Fibroblast of skin of left quadriceps (primary cell): ENCODE measurements at places on chromosomes 13 and 19.

DNA sequence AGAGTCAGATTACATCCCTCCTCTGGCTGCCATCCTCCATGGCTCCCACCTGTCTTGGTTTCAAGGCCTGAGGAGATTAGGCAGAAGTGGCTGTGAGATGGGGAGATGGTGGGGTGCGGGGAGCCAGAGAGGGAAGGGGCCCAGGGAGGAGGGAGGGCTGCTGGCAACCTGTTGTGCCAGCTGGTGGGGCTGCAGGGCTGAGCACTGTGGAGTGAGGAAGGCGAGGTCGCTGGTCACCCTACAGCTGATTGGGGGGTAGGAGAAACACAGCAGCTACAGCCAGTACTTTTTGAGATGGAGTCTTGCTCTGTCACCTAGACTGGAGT lies 48.3 kb downstream of the CD320 start:
- DNase-seq, result no peak

DNA sequence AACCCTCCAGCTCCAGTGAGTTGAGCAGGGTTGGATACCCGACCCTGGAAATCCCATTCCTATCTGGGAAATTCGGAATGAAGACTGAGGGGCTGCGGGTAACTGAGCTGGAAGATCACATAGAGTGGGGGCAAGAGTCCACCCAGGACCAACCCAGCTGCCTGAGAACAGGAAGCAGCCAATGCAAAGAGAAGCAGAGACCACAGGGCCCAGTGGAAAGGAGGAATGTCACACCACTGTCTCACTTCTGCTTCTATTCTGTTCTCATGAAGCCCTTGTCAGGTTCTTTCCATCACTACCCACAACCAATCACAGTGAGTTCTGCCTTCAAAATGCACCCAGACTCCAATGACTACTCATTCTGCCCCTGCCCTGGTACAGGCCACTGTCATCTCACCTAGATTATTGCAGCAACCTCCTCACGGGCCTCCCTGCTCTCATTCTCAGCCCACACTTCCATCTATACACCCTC lies 15.3 kb downstream of the DYRK1B start:
- no peak for DNase-seq

- DNase-seq, result peak; percentile 26
These were observed 68.4 kb downstream of the SPATA13 start for GRCh38 chr13:24228852-24229458.

GRCh38 chr19:7500811-7501450 lies 12.1 kb upstream of the PEX11G start:
- DNase-seq, result no peak

DNA sequence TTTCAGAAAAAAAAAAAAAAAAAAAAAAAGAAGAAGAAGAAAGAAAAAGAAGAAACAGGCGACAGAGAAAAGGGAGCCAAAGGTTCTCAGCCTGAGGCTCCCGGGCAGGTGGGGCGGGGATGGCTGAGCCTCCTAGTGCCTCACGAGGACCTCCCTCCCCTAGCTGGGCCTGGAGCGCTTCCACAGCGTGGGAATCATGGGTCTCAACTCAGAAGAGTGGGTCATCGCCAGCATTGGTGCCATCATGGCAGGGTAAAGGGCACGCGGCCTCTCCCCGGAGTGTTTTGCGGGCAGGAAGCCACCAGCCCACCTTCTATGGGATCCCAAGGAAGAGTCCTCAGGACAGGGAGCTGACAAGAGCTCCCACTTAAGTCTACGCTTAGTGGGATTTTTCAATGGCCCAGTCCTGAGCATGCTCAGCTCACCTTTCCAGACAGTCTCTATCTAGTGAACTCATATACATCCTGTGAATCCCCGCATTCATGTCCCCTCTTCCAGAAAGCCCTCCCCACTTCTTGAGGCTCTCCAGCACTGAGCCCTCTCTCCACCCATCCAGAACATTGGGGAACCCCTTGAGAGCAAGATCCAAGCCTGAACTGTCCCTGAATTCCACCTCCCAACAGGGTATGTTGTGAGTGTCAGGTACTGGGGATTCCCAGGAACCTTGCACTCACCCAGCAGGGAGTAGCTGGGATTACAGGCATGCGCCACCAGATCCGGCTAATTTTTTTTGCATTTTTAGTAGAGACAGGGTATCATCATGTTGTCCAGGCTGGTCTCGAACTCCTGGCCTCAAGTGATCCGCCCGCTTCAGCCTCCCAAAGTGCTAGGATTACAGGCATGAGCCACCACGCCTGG lies 69.6 kb downstream of the ACSBG2 start:
- DNase-seq, result no peak

DNA sequence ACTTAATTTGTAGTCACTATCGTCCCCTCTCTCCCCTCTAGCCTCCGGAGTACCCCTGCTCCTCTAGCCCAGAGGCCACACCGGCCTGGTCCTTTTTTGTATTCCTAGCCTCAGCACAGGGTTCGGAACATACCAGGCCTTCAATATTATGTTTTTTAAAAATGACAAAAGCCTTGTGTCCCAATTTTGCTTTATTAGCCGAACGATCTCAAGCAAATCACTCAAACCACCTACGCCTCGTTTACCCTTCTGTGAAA lies 463 bp upstream of the POMP start:
- no peak for DNase-seq

- no peak for DNase-seq
These were observed 6.1 kb downstream of the WTIP start for GRCh38 chr19:34487651-34488051.
